ENCODE measurements at places on chromosomes 16 and 17.

DNA sequence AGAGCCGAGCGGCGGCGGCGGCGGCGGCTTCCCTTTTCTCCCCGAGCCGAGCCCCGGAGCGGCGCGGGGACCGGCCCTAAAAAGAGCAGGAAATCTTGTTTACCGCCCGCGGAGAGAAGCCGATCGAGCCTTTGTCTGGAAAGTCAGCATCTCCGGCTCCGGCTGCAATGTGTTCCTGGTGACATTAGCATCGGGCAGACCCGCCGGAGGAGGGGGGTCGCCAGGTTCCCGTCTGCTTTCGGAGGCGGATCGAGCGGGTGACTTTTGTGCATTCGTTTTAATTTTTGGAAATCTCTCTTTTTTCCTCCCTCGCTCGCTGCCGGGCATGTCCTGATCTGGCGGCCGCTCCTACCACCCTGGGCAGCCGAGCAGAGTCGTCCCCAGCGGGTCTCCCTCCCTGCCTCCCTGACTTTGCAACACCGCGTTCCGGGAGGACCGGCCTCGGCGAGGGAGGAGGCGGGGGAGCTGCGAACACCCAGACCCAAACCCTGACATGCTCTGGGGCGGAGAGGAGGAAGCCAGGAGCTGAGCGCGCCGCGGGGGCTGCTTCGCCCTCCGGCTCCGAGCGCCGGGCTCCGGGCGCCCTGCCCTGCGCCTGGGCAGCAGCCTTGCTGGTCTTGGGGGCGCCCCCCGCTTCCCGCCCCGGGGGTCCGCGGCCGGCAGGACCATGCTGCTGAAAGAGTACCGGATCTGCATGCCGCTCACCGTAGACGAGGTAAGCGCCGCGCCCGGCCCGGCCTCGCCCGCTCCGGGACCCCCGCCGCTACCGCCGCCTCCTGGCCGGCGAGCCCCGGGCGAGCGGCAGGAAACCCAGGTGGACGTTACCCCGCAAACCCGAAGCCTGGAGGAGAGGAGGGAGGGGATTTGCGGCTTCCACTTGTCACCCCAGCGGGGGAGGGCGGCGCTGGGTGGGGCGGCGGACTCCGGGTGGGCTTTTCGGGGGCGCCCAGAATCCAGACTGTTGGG lies 690 bp downstream of the PITPNC1 start:
- DNase-seq, result no peak

GRCh38 chr17:57586742-57587141 lies 158.4 kb downstream of the CCDC182 start:
- DNase-seq, result no peak

GRCh38 chr17:44155488-44155887 lies 13.8 kb downstream of the HROB start:
- no peak for DNase-seq

DNA sequence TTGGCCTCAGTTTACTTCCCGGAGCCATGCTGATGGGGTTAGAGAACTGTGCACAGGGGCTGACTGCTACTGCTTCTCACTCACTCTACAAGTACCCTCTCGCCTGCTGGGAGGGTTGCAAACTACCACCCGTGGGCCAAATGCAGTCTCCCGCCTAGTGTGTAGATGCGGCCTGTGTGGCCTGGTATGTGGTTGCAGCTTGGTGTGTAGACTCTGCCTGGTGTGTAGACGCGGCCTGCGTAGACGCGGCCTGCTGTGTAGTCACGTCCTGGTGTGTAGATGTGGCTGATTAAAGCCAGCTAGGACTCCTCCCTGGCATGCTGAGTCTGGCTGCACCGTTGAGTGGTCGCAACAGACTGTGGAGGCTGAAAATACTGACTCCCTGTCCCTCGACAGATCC lies 7.3 kb downstream of the CANT1 start:
- DNase-seq, result no peak

GRCh38 chr17:10234033-10234432 lies 35.6 kb upstream of the GAS7 start:
- DNase-seq, result no peak
